Epithelial cell of esophagus (primary cell): ENCODE measurements at places on chromosomes 4 and X.
A peak's percentile ranks its signal among the peaks of the same experiment; 100 is the strongest.

DNA sequence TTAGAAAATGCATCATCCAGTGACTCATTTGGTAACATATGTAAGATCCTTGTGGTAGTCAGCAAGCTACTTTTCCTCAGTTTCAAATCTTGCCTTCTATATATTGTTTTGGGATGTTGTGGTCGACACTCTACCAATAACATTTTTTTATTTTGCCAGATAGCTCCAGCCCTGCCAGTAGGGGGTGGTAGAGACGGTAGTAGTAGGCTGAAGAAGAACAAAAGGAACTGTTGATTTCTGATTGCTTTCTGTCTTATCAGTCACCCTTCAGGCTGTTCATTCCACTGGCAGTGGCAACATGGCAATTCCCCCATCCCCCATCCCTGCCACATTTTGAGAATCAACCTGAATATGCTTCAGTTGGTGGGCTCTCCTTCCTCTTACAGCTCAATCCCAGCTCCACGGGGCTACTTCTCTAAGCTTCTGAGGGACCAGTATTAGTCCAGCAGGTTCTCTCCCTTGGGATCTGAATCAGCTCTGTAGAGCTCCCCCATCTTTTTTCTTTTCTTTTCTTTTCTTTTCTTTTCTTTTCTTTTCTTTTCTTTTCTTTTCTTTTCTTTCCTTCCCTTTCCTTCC lies 171.5 kb upstream of the VEGFC start:
- peak; percentile 59 for DNase-seq

DNA sequence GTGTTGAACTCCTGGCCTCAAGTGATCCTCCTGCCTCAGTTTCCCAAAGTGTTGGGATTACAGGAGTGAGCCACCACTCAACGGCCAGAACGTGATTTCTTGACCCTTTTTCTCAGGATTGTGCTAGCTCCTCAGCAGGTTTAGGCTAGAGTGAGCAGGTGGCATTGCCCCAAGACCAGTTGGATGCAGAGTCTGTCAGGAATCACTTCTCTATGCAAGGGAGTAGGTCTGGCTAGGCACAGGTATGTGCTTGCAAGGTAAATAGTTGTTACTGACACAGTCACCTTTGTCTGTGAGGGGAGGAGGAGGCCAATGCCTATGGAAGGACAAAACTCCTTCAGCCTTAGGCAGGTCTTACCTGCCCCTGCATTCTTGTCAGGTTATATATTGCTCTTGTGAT lies 24.2 kb downstream of the SLC25A5 start:
- DNase-seq, result peak; percentile 54

DNA sequence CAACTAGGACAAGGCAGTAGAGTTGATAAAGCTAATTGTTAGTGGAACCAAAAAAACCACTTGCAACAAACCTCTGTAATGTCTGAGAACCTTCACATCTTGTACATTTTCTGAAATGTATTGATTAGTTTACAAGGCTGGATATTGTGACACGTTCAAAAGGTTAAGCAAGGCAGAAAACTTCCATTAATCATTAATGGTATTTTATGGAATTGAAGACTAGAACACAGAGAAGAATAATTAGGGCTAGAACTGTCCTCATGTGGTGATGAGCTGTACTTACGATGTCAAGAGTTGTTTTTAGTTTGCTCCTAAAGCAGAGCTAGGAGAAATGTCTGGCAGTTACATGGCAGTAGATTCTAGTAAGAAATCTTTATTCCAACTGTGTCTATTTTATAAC lies 12.3 kb downstream of the GC start:
- DNase-seq, result no peak

GRCh38 chrX:107562482-107562881 lies 65.8 kb upstream of the PRPS1 start:
- DNase-seq, result peak; percentile 40

DNA sequence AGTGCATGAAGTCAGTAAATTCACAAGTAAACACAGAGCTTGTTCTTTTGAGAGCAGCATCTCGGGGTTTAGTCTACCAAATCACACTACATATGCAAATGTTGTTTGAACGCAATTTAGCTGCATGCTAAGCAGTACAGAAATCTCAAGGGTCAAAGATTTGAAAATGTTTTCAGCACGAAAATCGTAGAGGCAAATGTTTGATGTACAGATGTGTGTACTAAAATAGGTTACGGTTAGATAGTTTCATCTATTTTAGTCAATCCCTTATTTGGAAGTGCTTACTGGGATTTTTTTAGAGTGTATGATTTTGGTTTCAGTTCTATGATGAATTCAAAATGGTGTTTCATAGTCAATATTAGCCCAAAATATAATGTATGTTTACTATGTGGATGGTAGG lies 1928.2 kb upstream of the TENM3 start:
- DNase-seq, result no peak

DNA sequence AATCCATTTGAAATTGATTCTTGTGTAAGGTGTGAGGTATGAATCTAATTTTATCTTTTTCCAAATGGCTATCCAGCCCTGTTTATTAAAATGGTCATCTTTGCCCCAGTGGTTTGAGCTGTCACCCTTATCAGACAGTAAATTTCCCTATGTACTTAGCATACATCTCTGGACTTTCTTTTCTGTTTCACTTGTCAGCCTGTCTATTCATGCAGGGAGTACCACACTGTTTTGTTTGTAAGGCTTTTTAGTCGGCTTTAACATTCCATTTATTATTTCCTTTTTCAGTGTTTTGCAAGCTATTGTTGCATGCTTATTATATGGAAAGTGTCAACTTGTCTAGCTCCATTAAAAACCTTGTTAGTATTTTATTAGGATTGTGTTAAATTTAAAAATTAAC lies 155.8 kb downstream of the STAG2 start:
- DNase-seq, result no peak

GRCh38 chrX:17559728-17560379 lies 177.4 kb upstream of the SCML1 start:
- peak; percentile 74 for DNase-seq

DNA sequence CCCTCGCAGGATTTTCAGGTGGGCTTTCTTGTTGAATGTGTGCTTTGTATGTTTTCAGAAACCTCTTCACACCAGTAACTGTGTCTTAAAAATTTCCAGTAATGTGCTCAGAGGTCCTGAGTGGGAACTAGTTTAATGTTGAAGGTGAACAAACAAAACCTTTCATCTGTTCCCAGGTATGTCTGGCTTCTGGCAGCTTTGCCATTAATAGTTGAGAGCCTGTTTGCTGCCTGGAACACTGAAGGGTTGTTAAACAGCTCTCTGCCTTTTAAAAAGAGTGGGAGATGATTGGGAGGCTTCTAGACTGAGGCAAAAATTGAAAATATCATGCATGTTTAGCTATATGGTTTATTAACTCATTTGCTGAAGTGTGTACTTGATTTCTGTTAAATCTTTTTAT lies 161.2 kb upstream of the AGTR2 start:
- no peak for DNase-seq

GRCh38 chr4:183304067-183304466 lies 16.0 kb downstream of the CLDN22 start:
- no peak for DNase-seq

DNA sequence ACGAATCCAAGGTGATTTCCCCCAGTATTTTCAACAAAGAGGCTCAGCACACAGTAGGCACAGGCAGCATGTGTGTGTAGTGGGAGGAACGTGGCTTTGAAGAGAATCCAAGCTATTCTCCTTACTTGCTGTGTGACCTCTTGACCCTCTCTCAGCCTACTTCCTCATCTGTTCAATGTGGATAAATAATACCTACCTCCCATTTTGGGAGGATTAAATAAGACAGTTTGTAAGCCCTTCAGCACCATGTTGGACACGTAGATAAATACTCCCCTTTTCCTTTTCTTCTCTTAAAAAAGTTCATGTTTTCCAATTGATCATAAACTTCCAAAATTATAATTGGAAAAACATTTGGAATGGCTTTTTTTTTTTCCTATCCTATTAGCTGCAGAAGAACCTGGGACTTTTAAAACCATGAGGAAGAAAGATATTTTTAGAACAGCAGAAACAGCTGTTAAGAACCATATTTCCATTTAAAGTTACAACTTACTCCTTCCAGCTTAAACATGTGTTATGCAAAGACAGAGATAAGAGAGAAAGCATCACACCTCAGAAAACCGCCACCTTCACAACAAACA lies 56.1 kb upstream of the TMEM131L start:
- DNase-seq, result no peak

- DNase-seq, result no peak
Observed at GRCh38 chrX:116384406-116384954, 51.9 kb upstream of the SLC6A14 start.

- peak; percentile 5 for DNase-seq
Observed at GRCh38 chrX:135528756-135529155, 8.3 kb downstream of the INTS6L start.

- peak; percentile 1 for DNase-seq
Observed at GRCh38 chrX:52424656-52425055, 55.8 kb downstream of the XAGE2 start.

DNA sequence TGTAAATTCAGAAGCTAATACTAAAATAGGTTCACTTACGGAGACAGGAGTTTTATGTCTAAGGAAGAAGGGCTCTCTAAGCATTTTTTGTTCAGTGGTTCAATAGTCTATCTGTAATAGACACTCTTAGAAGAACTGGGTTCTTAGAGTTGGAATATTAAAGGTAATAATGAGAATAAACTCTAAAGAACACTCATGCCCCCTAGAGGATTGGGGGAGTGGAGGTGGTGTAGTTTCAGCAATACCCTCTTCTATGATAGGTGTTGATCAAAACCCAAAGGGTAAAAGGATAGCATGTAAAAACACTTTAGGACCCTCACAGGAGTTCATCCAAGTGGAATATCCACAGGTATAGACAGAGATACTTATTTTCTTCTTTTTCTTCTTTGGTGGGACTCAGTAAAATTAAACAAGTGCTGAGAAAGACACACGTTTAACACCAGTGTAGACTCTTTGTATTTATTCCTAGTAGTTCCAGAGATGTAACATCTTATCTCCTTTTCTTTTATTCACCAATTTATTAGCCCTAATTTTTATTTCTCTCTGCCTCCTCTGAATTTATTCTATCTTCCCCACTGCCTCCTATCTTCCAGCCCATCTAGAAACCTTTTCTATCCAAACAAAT lies 25.7 kb upstream of the MND1 start:
- peak; percentile 61 for DNase-seq

GRCh38 chr4:44725726-44726037 lies 674 bp downstream of the GNPDA2 start:
- peak; percentile 41 for DNase-seq

GRCh38 chr4:10007793-10008608 lies 13.3 kb downstream of the SLC2A9 start:
- peak; percentile 66 for DNase-seq

DNA sequence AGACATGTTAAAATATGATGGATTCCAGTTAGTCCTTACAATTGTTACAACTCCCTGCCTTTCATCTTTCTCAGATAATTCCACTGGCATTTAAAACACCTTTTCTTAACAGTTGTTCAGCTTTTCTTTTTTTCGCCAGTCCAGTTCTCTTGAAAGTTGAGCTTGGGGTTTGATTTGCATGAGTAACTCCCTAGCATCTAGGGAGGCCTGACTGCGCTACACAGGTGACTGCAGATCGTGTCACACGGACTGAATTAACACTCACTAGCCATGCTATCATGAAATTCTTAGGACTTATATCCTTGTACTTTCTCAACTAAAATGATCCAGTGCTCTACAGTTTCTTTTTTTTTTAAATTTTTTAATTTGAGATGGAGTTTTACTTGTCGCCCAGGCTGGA lies 69.8 kb downstream of the ARHGAP24 start:
- no peak for DNase-seq

- no peak for DNase-seq
Observed at GRCh38 chr4:76987685-76988084, 38.1 kb downstream of the SEPTIN11 start.

DNA sequence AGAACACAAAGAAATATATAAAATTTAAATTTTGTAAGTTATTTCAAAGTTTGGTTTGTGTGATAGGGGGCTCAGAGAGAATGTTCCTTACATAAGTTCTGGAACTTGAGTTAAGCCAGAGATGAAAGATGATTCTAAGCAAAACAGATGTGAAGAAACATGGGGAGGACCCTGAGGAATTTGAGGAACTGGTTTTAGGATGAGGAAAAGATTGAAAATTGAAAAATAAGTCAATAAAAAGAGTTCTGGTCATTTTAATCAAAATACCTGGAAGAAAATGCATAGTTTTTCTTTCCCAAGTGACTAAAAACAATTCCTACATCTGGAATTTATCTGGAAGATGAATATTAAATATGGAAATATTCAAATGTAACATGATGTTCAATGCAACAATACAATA lies 37.4 kb downstream of the HELQ start:
- DNase-seq, result no peak

DNA sequence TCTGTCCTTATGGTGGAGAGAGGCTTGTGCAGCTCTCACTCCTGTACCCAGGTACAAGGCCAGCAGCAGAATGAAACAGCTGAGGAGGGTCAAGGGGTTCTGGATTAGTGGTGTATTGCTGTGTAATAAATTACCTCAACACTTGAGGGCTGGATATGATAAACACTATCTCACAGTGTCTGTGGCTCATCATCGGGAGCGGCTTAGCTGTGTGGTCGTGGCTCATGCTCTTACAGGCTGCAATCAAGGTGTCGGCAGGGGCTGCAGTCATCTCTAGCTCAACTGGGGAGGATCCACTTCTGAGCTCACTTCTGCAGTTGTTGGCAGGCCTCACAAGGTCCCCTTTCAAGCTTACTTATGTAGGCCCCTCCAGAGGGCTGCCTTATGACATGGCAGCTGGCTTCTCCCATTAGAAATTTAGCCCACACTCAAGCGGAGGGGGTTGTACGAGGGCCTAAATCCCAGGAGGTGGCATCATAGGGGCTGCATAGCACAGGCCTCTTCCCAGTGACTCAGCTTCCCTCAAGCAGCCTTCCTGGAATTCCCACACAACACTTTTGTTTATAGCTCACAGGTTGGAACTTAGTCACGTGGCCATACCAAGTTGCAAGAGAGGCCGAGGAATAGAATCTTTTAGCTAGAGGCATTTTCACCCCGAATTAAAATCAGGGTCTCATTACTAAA lies 148.2 kb upstream of the RPS6KA3 start:
- DNase-seq, result peak; percentile 7

DNA sequence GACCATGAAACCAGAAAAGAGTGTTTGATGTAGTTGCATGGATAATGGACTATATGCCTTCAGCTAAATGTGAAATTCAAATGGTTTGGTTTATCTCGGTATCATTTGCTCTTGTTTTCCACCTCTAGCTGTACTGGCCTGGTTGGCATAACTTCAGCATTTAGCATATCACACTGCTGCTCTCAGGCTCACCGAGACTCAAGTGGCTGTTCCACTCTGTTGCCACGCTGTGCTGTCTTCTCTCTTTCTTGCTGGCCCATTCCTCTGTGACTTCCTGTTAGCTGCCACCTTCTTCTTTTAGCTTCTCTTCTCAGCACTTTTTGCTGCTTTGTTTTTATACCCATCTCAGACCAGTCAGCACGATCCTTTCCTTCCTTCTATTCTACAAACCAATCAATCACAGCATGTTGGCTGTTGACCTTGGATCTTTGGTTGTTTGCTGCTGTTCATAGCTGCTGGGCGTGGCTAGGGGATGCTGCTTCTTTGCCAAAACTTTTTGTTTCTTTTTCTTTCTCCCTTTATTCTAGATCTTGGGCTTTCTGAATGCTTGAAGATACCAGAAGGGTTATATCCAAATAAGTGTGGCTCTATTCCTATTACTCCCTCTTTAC lies 24.0 kb downstream of the INTS6L start:
- DNase-seq, result no peak

GRCh38 chrX:123993326-123993725 lies 31.8 kb downstream of the STAG2 start:
- DNase-seq, result peak; percentile 86
